ENCODE measurements at places on chromosomes 16 and 17. TPM values are rescaled to one million over a fixed set of nuclear protein-coding genes. Genes with fewer than 3 reads are reported as not detected.

The PROCA1 gene
- not detected for polyA plus RNA-seq

The CPHXL gene
- polyA plus RNA-seq, result not detected

The GTF3C1 gene
- 21.2 TPM for polyA plus RNA-seq

GRCh38 chr16:20285993-20286499 is 41.3 kb downstream of the GP2 start:
- H3K27ac ChIP-seq, result no peak overlapping the region
- H3K27me3 ChIP-seq, result peaks cover 1% of the 10 kb centered on the region
- no peak overlapping the region for H3K4me3 ChIP-seq
- no peaks in the 10 kb centered on the region for H3K4me1 ChIP-seq

DNA sequence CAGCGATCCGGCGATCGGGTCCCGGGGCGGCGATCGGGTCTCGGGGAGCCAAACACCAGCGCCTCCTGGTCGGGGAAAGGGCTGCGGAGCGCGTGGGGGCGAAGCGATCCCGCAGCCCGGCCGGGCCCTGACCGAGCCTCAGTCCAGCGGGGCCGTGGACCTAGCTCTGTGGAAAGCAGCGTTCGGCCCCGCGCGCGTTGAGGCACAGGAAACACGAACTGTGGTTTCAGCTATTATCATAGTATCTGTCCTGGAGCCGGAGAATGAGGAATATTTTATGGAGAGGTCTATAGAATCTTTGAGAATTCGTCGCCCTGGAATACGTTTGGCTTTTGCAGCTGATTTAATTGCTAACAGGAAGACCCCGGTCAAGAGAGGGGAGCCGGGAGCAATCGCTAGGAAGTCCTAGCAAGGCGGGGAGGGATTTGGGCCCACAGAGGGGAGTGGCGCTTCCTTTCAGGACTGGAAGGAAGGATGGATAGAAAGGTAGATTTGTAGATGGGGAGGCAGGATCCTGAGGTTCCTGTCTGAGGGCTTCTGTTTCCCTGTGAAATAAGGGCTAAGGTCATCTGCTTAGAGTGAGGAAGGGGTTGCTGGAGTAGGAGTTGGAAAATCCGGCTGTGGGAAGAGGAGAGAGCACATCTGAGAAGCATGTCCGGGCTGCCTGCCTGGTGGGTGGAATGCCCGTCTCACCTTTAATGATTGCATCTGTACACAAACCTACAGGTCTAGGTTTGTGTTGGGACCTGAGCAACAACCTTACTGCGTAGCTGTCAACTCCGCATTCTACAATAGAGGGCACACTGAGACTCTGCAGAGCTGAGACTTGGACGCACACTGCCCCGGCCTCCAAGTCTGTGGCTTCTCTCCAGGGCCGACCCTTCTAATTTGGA is 770 bp downstream of the CCNF start:
- H3K4me1 ChIP-seq, result peaks cover 20% of the 10 kb centered on the region
- H3K27ac ChIP-seq, result peak overlapping the region; percentile 55
- no peaks in the 10 kb centered on the region for H3K27me3 ChIP-seq
- H3K4me3 ChIP-seq, result peak overlapping the region; percentile 65
- DNase-seq, result no peak

- no peak overlapping the region for H3K4me3 ChIP-seq
- no peaks in the 10 kb centered on the region for H3K4me1 ChIP-seq
- no peaks in the 10 kb centered on the region for H3K27me3 ChIP-seq
- no peak for DNase-seq
Observed at GRCh38 chr16:17149904-17150483, 320.8 kb downstream of the XYLT1 start.

Data from CD4-positive, CD25-positive, alpha-beta regulatory T cell (primary cell).